Lower lobe of right lung (tissue), 2 donors: ENCODE measurements at places on chromosomes 5 and 9. TPM values are rescaled to one million over a fixed set of nuclear protein-coding genes. Genes with fewer than 3 reads are reported as not detected.
A peak's percentile ranks its signal among the peaks of the same experiment; 100 is the strongest.

DNA sequence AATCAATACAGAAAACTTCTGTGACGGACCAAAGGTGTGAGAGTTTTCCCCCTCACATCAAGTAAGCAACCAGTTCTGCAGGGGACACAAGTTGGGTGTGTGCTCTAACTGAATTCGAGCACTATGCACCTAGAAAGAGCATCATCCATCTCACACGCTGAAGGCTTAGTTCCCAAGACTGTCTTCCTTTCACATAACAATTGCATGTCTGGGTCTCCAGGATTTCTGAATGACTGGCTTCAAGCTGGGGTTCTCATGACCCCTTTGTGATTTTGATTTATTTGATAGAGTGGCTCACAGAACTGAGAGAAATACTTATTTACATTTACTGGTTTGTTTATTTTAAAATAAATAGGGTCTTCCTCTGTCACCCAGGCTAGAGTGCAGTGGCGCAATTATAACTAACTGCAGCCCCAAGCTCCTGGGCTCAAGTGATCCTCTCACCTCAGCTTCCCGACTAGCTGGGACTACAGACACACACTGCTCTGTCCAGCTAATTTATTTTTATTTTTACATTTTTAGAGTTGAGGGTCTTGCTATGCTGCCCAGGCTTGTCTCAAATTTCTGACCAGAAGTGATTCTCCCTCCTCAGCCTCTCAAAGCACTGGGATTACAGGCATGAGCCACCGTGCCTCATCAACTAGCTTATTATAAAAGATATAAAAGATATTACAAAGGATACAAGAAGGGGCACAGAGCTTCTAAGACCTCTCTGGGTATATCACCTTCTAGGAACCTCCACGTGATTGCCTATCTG lies 316.7 kb upstream of the CDH12 start:
- H3K27me3 ChIP-seq: no peaks in the 10 kb centered on the region
- H3K4me3 ChIP-seq: no peak overlapping the region
- DNase-seq: no peak
- no peak overlapping the region for H3K27ac ChIP-seq
- no peaks in the 10 kb centered on the region for H3K4me1 ChIP-seq

DNA sequence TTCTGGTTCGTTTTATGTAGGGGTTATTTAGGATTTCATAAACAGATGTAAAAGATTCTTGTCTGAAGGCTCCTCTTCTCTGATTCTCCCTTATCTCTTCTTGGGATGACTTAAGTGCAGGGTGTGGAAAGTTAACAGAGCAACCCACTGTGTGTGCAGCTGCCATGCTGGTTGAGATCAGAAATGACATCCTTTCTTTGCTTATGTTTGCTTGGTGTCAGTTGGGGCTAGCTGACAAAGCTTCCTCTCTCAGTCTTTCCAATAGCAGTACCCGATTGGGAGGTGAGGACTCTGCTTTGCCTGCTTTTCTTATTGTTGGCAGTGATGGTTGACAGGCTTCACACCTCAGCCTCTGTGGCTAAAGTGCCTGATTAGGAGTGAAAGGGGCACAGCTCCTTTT lies 26.5 kb downstream of the OGN start:
- no peaks in the 10 kb centered on the region for H3K36me3 ChIP-seq
- no peaks in the 10 kb centered on the region for H3K4me1 ChIP-seq

The ZBTB43 gene
- total RNA-seq: 30.2 TPM

GRCh38 chr5:10505517-10506095 lies 58.3 kb upstream of the ANKRD33B start:
- no peaks in the 10 kb centered on the region for H3K4me1 ChIP-seq
- DNase-seq: no peak
- H3K36me3 ChIP-seq: no peaks in the 10 kb centered on the region
- H3K27me3 ChIP-seq: no peaks in the 10 kb centered on the region

The AFAP1L1 gene
- 26.6 TPM for total RNA-seq

- H3K4me3 ChIP-seq: no peak overlapping the region
- H3K4me1 ChIP-seq: no peaks in the 10 kb centered on the region
- no peak for DNase-seq
- no peaks in the 10 kb centered on the region for H3K27me3 ChIP-seq
- H3K36me3 ChIP-seq: peaks cover 6% of the 10 kb centered on the region
- H3K27ac ChIP-seq: no peak overlapping the region
Observed at GRCh38 chr5:76601470-76601869, 21.7 kb downstream of the F2RL2 start.

DNA sequence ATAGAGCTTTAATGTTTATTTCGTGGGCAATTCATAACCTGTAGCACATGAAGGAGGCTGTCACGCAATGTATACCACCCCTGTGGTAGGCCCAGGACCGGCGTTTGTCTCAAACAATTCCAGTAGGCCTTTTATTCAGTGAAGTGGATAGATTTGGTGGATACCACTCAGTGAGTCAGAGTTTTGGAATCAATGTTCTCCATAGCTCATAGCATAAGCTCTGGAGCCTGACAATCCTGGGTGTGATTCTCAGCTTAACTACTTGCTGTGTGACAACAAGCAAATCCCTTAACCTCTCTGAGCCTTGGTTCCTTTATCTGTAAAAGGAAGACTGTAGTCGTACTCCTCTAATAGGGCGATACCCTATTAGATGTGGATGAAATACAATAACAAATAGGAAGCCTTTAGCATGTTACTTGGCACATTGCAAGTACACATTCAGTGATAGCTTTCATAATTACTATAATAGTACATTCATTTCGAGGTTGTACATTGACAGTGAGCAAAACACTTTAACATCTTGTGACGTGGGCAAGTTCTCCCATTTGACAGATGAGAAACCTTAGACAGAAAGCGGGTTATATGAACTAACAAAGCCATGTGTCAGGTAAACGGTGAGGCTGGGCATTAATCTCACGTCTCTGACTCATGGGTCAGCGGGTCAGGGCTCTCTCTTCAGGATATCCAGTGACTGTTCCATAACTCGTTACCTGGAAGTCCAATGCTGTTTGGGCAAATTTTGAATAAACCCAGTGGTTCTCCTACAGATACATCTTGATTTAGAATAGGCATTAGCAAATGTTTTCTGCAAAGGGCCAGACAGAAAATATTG lies 130.8 kb downstream of the C9orf152 start:
- H3K27me3 ChIP-seq: no peaks in the 10 kb centered on the region
- no peak for DNase-seq
- no peak overlapping the region for H3K4me3 ChIP-seq
- H3K27ac ChIP-seq: no peak overlapping the region
- no peaks in the 10 kb centered on the region for H3K36me3 ChIP-seq

DNA sequence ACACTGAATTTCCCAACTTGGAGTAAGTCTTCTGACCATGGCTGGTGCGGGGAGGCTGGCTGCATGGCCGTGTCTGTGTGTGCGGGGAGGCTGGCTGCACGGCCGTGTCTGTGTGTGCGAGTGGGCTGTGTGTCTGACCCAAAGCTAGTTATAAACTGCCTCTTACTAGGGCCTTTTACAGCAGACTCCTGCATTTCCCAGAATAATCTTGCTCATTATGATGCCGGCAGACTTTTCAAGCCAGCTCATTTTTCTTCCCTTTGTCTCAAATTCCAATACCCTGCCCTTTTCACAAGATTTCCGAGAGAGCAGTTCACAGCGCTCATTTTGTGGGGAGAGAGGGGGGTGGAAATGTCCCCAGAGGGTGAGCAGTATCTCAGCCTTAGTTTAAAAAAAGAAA lies 470.7 kb upstream of the BRINP1 start:
- no peaks in the 10 kb centered on the region for H3K4me1 ChIP-seq
- no peaks in the 10 kb centered on the region for H3K27me3 ChIP-seq
- H3K4me3 ChIP-seq: no peak overlapping the region
- no peak overlapping the region for H3K27ac ChIP-seq

The MELK gene
- total RNA-seq: 1.7 TPM

DNA sequence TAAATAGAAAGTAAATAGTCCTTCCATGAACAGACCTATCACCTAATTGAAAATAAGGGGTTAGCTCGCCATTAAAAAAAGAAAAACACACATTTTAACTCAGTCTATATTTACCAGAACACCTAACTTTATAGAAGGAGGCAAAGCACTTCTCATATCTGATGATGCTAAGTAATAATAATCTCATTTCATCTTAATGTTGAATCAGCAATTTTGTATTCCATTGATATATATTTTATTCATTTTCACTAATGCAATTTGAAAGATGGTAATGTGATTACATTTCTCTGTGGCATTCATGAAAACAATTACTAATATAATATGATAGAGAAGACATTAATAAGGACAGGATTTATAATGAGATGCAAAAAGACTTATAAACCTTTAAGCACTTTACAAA lies 276.7 kb downstream of the BNC2 start:
- H3K27me3 ChIP-seq: no peaks in the 10 kb centered on the region
- no peaks in the 10 kb centered on the region for H3K4me1 ChIP-seq
- H3K4me3 ChIP-seq: no peak overlapping the region
- DNase-seq: no peak

DNA sequence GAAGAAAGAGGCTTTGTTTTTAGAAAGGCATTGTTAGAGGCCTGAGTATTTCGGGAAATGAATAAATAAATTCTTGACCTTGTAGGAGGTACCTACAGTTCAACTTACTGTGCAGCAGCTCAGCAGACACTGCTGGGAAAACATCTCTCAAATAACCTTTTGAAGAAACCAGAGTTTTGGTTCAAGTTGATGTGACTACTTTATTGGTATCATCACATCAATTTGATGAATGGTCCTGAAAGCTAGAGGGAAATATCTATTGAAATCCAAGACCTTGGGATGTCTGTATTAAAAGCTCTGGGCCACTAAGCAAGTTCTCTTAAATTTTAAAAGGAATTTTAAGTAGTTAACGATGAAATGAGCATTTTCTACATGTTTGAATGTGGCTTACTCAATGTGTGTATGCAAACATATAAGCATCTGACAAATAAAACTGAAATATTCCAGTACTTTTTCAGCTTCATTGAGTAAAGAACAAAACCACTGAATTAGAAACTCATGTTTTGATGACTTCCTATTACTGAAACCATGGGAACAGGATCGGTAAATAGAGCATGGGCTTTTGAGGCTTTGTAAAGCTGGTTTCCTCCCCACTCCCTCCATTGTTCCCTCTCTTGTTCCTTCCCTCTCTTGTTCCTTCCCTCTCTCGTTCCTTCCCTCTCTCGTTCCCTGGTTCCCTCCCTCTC lies 36.7 kb downstream of the SLC27A6 start:
- no peaks in the 10 kb centered on the region for H3K36me3 ChIP-seq
- H3K4me1 ChIP-seq: no peaks in the 10 kb centered on the region
- H3K27ac ChIP-seq: no peak overlapping the region
- no peak overlapping the region for H3K4me3 ChIP-seq
- no peak for DNase-seq

- no peak overlapping the region for H3K27ac ChIP-seq
- H3K27me3 ChIP-seq: no peaks in the 10 kb centered on the region
- no peaks in the 10 kb centered on the region for H3K4me1 ChIP-seq
- H3K36me3 ChIP-seq: no peaks in the 10 kb centered on the region
- no peak overlapping the region for H3K4me3 ChIP-seq
Observed at GRCh38 chr5:6252581-6252980, 125.8 kb downstream of the MED10 start.

GRCh38 chr5:67346611-67347010 lies 150.0 kb upstream of the CD180 start:
- H3K27ac ChIP-seq: no peak overlapping the region
- peaks cover 11% of the 10 kb centered on the region for H3K4me1 ChIP-seq
- no peak for DNase-seq
- H3K4me3 ChIP-seq: no peak overlapping the region
- H3K36me3 ChIP-seq: no peaks in the 10 kb centered on the region

The FIBCD1 gene
- total RNA-seq: 1.3 TPM

The UGT3A2 gene
- not detected for total RNA-seq

The CCDC171 gene
- total RNA-seq: 2.9 TPM

GRCh38 chr5:180102636-180103035 lies 31.1 kb upstream of the RNF130 start:
- no peak overlapping the region for H3K27ac ChIP-seq
- no peaks in the 10 kb centered on the region for H3K4me1 ChIP-seq
- H3K27me3 ChIP-seq: no peaks in the 10 kb centered on the region

DNA sequence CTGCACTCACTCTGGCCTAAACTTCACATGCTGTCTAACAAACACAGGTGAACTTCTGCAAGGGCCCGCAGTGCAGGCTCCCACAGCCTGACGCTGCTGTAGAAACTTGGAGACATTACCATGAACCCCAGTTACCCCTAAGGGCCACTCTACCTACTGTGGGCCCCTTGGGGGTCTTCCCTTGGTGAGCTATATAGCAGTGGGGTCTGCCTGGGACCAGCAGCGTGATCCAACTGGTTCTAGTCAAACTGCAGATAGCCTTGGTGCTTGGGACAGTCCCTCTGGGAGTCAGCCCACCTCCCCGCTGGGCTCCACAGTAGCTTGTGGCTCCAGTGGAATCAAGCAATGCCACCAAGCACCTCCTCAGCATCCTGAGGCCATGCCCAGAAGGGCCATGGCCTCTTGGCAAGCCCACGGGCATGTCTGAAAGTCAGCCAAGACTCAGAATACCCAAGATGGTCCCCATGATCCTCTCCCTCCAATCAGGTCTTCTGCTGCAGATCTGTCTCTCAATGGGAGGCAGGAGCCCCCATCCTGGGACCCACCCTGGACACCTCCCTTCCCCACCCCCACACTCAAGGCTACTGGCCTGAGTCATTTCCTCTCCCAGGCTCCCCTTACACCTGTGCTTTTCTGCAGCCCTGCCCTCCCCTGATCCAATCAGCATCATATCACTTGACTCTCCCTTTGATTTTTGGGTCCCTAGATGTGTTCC lies 230.0 kb upstream of the IRX1 start:
- no peaks in the 10 kb centered on the region for H3K36me3 ChIP-seq
- H3K4me1 ChIP-seq: no peaks in the 10 kb centered on the region
- no peak for DNase-seq
- no peak overlapping the region for H3K4me3 ChIP-seq

GRCh38 chr9:106961623-106962022 lies 98.7 kb downstream of the ZNF462 start:
- no peaks in the 10 kb centered on the region for H3K27me3 ChIP-seq
- no peak for DNase-seq
- peak overlapping the region; percentile 8 for H3K27ac ChIP-seq

- no peak for DNase-seq
- no peaks in the 10 kb centered on the region for H3K4me1 ChIP-seq
- no peak overlapping the region for H3K4me3 ChIP-seq
- no peaks in the 10 kb centered on the region for H3K27me3 ChIP-seq
- no peak overlapping the region for H3K27ac ChIP-seq
Observed at GRCh38 chr9:2477755-2478154, 143.8 kb upstream of the VLDLR start.

The LPAR1 gene
- total RNA-seq: 23.2 TPM

DNA sequence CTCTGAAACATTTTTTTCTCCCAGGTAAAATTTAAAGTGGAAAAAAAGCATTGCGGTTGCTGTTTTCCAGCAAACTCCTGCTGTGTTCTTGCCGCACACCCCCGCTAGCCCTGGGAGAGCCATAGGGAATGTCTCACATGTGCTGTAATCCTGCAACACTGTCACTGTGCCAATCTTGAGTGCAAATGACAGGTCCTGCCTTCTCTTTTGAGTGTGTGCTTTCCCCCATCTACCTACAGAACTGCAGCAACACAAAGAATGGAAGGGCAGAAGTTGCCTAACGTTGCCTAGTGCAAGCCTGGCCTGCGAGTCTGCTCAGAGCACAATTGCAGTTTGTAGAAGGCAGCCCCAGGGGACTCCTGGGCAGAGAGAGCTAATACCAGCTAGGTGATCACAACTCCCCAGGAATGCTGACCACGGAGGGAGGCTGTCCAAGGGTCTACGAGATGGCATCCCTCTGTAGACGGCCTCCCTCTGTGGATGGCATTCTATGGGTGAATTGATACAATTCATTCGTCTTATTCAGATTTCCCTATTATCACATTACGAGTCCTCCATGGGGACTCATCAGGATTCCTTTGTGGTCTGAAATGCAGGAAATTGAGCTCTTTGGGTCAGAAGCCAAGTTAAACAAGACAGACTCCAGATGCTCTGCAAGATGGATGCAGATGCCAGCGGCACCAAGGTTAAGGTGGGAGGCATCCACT lies 172.6 kb upstream of the S1PR3 start:
- no peak overlapping the region for H3K27ac ChIP-seq
- H3K4me1 ChIP-seq: no peaks in the 10 kb centered on the region
- no peak for DNase-seq
- no peaks in the 10 kb centered on the region for H3K27me3 ChIP-seq
